SIG-M5 (cell line): ENCODE measurements at places on chromosomes 13 and 19.

DNA sequence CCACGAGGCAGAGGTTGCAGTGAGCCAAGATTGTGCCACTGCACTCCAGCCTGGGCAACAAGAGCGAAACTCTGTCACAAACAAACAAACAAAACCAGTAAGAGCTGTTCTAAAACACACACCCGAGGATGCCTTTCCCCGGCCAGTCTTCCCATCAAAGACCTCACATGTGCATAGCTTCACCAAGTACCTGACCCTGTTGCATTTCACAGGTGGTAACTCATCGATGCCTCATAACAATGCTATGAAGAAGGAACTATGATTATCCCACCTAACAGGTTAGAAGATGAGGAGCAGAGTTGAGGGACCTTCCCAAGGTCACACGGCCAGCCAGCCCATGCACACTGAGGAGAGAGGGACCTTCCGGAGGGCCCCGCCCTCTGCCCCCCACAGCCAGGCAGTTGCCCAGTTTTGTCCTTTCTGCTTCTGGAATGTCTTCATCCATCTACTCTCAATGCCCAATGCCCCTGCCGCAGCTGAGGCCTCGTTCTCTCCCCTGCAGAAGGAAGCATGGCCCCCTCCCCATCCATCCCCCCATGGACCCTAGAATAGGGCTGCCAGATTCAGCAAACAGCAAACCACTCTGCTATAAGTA, 16.8 kb upstream of the LENG8 start:
- no peak for DNase-seq

DNA sequence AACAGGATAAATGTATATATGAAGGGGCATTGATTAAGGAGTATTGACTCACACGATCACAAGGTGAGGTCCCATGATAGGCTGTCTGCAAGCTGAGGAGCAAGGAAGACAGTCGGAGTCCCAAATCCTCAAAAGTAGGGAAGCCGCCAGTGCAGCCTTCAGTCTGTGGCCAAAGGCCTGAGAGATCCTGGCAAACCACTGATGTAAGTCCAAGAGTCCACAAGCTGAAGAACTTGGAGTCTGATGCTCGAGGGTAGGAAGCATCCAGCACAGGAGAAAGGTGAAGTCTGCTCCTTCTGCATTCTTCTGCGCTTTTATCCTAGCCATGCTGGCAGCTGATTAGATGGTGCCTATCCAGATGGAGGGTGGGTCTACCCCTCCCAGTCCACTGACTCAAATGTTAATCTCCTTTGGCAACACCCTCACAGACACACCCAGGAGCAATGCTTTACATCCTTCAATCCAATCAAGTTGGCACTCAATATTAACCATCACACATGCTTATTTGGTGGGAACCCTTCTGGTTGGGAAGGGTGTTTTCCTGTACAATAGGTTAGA, 55.1 kb downstream of the SLAIN1 start:
- DNase-seq, result no peak

- no peak for DNase-seq
These were observed 4.8 kb upstream of the CCDC70 start for GRCh38 chr13:51856998-51857397.

DNA sequence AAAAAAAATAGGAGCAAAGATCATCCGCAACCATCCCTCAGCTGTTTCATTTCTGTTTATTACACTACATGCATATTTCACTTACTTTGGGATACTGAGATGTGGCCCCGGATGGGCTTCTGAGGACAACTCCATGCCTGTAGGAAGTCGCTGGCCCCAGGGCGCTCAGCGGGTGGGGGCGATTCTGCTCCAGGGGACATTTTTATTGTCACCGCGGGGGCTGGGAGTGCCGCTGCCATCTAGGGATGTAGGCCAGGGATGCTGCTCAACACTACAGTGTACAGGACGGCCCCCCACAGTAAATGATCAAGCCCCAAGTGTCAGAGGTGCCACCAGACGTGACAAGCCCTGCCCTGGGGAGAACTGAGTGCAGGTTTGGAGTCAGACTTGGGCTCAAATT, 6.4 kb upstream of the BST2 start:
- DNase-seq, result no peak

GRCh38 chr19:18895824-18896341, at the start of gene CERS1:
CERS1 (minus strand) TSS chr19:18896158; CDS start chr19:18896072, 86 bp downstream.
- DNase-seq, result no peak

DNA sequence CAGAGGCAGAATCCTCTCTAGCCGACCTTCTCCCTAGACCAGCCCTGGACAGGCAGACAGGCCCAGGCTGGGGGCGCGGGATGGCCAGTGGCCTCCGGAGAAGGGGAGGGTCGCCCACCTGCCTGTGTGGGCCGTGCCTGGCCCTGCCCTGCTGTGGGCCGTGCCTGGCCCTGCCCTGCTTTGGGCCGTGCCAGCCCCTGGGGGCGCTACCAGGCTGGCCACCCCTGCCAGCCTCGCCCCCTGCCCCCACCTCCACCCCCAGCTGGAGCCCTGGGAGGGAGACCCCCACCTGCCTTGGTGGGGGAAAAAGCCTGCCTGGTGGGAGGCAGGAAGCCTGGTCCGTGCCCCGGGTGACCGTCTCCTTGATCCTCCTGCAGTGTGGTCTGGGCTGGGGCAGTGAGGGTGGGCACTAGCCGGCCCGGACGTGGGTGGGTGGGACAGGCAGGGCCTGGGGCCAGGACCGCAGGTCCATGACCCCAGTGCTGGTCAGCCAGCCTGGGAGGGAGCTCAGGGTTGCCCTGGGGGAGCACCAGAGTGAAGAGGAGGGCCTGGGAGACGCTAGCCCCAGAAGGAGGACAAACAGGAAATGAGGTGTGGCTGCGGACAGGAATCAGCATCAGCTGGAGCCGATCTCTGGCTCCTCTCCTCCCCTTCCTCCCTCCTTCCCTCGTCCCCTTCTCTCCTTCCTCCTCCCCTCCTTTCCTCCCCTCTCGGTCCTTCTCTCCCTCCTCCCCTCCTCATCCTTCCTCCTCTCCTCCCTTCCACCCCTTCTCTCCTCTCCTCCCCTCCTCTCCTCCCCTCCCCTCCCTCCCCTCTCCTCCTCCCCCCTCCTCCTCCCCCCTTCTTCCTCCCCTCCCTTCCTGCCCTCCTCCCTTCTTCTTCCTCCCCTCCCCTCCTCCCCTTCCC, 5.1 kb upstream of the MKNK2 start:
- DNase-seq, result no peak

GRCh38 chr13:60356970-60357369, 40.0 kb upstream of the TDRD3 start:
- no peak for DNase-seq

DNA sequence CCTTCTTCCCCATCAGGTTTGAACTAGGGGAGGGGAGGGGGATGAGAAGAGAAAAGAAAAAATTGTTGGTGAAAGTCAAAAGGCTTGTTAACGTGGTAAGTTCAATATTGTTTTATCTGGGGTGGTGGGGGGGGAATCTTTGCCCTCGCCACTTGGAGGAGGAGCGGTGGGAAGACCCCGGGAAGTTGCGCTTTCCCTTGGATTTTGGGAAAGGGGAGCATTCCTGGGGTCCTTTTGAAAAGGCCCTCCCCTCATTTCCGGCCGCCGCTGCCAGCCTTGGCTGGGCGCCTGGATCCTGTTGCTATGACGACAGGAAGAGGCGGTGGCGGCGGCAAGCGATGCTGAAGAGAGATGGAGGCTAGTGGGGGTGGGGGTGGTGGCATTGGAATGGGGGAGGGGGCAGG, 4.6 kb upstream of the CACNG8 start:
- no peak for DNase-seq

GRCh38 chr19:27735314-27735713, 1477.6 kb downstream of the UQCRFS1 start:
- no peak for DNase-seq

DNA sequence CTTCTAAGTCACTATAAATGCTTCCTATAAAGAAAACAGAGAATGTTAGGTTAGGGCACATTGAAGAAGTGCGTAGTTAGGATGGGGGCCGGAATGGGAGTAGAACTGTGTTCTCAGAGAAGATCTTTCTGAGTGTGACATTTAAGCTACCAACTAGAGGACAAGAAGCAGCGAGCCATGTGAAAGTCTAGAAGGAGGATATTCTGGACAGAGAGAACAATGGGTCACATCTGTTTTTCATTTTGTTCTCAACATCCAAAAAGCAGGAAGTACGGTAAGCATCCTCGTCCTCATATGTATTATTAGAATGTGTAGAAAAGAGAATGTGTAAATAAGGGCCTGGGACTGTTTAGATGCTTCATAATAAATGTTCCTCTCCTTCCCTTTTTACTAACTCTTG, 44.5 kb upstream of the PARP4 start:
- DNase-seq, result no peak

GRCh38 chr13:76198568-76199163, 562.5 kb downstream of the LMO7 start:
- DNase-seq, result no peak

DNA sequence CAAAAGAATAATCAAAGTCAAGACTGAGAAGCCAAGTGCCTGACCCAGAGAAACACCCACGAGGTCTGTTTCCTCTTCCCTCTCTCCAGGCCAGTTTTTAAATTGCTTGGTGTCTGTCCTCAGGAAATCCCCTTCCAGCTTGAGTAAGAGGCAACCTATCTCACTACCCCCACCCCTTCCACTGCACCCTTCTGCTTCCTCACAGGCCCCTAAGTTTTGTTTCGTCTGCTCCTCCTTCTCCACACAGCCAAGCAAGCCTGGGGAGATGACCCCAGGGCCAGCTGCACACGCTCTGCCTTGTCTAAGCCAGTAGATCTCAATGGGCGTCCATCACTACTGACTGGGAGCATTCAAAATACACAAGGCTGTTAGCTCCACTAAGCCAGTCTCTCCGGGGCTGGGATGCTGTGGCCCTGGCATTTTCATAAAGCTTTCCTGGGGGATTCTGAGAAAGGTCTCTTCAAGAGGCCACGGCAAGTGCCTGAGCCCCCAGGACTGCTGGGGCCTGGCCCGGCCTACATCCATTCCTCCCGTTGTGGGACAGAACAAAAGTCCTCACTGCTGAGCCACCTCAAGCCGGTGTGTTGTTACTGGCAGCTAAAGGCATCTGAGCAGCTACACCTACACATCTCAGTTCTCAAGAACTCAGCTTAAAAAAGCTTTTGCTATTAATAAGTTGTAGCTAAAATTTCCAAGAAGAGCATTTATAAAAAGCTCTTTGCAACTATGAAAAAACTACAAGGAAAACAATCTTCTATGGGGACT, 14.9 kb upstream of the IL4I1 start:
- no peak for DNase-seq

GRCh38 chr19:48490981-48491792, 20.4 kb downstream of the LMTK3 start:
- no peak for DNase-seq

DNA sequence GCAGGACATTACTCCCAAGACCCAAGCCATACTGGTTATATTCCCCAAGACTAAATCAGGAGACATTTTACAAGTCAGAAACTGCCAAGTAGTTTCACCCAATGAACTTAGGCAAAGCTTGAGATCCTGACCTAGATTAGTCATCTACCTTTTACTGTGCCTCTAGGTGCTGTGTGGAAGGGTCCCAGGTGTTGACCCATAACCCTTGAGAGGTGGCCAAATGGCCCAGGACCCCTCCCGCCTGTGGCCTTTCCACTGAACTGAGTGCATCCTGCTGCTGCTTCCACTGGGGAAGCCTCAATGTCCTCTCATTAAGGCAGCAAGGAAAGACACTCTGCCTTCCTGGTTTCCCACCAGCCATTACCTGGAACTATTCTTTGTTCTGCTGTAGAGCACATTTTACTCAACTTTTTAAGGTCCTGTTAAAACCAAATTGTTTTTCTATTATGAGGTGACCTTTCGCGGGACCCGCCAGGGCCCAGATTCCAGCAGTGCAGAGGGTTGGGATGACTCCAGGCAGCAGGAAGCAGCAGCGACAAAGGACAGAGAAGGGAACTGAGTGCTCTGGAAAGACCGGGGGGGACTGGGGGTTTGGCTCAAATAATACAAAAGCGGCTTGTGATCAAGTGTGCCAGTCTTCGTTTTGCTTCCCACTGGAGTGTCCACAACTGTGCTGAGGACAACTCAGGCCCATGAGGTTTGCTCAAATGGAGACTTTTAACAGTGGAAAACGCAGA, 27.1 kb downstream of the ANKRD10 start:
- DNase-seq, result no peak

- DNase-seq, result no peak
These were observed 77.4 kb downstream of the CYSLTR2 start for GRCh38 chr13:48731001-48731658.

DNA sequence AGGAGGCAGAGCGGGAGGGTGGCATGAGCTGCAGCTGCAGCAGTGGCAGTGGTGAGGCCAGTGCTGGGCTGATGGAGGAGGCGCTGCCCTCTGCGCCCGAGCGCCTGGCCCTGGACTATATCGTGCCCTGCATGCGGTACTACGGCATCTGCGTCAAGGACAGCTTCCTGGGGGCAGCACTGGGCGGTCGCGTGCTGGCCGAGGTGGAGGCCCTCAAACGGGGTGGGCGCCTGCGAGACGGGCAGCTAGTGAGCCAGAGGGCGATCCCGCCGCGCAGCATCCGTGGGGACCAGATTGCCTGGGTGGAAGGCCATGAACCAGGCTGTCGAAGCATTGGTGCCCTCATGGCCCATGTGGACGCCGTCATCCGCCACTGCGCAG, 2.0 kb downstream of the EGLN2 start:
- DNase-seq, result no peak
